ENCODE measurements at places on chromosomes 4 and X.

GRCh38 chrX:24298191-24298590, 15.7 kb downstream of the SUPT20HL2 start:
- no peak for DNase-seq

GRCh38 chrX:153672531-153673427, 834 bp downstream of the PNCK start:
- no peak for DNase-seq

DNA sequence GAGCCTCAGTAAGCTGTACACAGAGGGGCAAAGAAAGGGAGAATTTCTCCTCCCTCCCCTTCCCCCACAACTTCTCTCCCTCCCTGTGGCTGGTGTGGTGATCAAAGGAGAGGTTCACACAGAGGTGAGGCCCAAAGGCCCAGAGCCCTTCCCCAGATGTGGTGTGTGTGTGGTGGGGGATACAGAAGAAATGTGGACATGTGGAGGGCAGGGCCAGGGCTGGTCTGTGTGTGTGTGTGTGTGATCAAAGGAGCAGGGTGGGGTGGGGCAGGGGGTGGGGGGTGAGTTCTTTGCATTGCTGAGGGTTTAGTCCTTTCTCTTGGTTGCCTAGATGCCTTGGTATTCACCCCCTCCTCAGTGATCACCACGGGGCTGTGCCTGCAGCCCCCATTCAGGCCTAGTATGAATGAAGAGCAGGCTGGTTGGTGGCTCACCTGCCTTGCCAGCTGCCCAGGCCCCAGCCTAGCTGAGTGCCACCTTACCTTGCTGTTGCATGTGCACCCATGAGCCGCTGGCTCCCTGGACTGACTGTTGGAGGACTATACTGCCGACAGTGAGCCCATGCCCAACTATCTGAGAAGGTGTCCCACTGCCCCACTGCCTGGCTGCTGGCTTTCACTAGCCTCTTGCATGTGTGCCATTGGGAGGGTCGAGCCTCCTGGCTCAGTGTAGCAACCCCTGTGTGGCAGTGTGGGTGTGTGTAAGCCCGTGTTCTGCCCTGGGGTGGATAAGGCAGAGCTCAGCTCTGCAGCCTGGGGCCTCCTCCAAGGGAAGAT, 101.9 kb downstream of the EFNB1 start:
- DNase-seq: no peak

DNA sequence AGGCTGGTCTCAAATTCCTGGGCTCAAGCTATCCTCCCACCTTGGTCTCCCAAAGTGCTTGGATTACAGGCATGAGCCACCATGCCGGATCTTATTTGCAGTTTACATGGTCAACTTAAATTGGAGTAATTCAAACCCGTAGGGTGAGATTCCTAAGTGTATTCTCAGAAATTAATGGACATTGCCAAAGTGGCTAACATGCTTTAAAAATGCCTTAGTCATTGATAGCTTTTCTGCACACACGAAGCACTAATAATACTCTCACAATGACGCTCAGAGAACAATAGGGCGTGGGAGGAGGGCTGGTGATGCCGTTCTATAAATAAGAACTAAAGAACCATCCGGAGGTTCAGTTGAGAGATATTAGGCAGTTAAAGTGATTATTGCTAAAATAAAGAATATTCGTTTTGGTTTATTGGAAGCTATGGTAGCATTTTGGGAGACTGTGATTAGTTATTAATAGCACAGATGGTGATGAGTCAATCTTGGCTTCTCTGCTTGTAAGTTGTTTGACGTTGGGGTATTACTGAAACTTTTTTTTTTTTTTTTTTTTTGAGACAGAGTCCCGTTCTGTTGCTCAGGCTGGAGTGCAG, 79.1 kb downstream of the TRAPPC11 start:
- DNase-seq: no peak

GRCh38 chr4:61468024-61468720, 268.0 kb downstream of the ADGRL3 start:
- DNase-seq: no peak

- DNase-seq: no peak
Observed at GRCh38 chrX:134797390-134797700, 139.1 kb upstream of the PLAC1 start.

- no peak for DNase-seq
Observed at GRCh38 chr4:190020790-190021717, 6.0 kb downstream of the FRG2 start.

GRCh38 chrX:48578661-48579128, 4.4 kb downstream of the RBM3 start:
- DNase-seq: no peak

DNA sequence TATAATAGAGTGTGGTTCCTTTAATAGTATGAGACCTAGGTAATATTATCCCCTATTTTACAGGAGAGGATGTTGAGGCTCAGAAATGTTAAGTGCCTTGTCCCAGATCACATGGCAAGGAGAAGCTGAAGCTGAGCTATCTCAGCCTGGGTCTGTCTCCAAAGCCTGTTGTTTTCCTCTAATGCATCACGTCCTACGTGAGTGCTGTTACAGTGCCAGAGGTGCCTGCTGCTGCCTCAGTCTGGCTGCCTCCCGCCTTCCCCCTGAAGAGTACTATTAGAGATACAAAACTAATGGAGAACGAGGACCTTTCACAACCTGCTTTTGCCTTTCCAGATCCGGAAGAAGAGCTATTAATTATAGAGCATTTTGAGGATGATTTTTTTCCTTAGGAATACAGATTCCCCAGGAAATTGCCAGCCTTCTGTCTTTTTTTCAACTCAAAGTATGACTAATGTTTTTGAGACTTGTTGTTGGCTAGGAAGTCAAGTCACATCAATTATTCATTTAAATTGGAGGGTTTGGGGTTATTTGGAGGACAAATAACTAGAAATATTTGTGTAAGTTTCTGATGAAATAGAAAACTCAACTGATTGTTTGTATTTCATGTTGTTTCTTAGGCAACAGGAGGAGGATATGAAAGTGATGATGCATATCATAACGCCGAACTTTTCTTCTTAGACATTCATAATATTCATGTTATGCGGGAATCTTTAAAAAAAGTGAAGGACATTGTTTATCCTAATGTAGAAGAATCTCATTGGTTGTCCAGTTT, 43.9 kb upstream of the MTMR1 start:
- DNase-seq: peak; percentile 0
